ENCODE measurements at places on chromosomes 11 and 22.

DNA sequence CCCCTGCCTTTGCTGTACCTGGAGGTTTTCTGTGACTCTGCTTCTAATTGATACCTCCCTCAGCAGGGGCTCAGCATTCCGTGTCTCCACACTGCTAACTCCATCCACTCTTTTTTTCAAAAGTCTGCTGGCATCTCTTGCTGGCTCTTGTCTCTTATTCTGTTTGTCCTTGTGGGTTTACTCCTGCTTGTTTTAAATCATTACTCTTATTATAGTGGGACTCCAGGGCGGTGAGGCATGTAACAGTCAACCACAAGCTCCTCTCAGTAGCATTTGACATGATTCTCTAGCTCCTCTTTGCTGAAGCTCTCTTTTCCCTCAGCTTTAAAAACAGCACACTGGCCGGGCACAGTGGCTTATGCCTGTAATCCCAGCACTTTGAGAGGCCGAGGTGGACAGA is 260.2 kb upstream of the NARS2 start:
- no peak for DNase-seq

GRCh38 chr11:128914216-128915148 is 23.3 kb downstream of the KCNJ5 start:
- DNase-seq = no peak

- DNase-seq = no peak
Observed at GRCh38 chr22:32522237-32522636, 47.6 kb downstream of the FBXO7 start.

DNA sequence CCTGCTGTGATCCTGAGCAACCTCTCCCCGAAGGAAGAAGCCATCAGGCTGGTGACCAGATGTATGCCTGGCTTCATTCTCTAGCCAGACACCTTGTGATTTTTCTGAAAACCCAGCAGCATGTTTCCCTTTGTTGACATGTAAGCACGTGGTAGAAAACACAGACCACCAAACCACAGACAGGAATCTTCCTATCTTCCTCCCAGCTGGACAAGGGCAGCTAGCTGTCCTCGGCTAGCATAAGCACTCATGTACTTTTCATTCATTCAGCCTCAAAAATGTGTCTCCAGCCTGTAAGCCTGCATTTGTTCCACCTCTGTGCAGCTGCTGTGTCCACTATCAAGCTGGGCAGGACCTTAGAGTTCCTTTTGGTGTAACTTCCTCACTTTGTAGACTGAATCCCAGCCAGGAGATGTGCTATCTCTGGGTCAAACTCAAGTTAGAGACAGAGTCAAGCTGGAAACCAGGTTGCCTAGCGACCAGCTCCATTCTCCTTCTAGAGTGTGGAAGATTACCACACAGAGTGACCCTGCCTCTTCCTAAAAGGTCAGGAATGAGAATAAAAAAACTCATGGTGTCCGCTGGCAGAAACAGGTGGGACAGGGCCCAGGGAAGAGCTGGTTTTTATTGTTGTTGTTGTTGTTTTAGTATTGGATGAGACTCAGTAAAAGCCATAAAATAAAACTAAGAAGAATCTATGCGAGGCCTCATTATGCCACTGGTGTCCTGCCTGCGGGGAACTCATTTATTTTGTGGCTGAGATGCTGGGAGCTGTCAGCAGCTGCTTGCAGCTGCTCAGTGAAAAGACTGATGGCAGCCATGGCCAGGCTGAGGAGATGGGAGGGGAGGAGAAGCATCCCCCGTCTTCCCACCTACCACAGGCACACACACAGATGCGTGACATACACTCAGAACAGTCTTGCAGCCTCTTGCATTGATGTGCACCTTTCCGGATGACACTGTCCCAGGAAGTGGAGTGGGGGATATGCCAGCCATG is 7.4 kb upstream of the CLMP start:
- peak; percentile 53 for DNase-seq

DNA sequence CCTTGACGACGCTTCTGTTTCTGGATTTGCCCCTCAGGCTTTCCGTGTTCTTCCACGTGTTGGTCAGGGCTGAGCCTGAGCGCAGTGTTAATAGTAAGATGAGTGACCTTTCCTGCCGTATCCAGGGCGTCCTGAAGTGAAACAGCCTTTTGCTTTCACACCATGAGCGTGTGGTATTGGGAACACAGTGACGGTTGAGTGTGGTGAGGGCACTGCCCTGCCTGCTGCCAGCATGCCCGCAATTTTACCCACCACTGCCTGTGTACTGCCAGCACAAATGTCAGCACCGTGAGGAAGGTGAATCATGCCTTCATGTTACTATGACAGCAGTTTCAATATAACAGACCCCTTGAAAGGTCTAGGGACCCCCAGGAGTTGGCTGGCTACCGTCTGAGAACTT is 217.1 kb downstream of the TBC1D22A start:
- no peak for DNase-seq

GRCh38 chr11:20047769-20048154 is 112.5 kb downstream of the DBX1 start:
- no peak for DNase-seq

DNA sequence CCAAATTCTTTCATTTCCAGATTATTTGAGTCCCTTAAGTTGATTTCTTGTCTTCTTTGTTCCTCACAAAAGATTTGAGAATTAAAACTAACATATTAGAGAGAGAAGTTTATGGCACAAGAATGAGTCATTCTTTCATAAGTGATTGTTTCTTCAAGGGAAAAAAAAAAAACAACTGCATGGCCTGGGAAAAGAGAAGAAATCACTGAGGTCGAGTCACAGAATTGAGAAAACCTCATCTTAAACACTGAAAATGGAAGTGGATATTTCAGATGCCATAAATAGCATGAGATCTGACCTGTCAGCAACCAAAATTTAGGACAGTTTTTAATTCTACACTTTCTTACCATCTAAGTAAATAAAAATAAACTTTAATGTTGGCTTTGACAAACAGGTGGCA is 87.2 kb downstream of the CWF19L2 start:
- no peak for DNase-seq

- DNase-seq = peak; percentile 56
Observed at GRCh38 chr11:12200991-12201985, 90.9 kb downstream of the MICAL2 start.

DNA sequence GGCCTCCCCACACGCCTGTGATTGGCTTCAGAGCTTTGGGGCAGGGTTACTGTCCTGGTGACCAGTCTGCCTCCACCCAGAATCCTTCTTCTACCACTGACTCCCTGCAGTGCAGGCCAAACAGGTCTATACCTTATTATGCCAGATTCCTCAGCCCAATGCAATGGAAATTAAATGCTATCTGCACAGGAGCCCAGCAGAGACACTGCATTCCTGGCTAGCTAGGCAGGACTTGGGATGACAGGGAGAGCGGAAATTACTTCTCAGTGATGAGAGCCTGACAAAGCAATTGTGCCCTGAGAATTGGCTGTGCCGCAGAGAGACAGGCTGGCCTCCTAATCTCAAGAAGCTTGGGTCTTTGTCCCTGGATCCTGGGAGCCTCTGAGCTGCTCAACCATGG is 143.8 kb upstream of the NCAM1 start:
- DNase-seq = no peak

DNA sequence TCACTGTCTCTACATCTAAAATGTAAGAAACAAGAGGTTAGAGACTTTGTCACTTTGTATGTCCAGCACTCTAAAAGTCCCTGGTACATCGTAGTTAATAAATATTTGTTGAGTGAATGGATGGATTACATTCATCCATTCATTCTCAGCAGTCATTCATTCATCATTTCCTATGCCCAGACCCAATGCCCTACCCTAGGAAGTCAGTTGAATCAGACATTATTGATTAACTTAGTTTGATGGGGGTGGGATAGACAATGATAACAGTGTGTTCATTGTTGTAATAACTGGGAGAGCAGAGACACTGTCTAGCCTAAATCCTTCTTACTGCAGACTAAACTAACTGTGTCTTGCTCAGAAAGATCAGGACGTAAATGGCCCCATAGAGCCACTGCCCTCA is 1.2 kb upstream of the CENPM start:
- no peak for DNase-seq

- DNase-seq = no peak
Observed at GRCh38 chr11:35524780-35525179, 636 bp downstream of the PAMR1 start.

GRCh38 chr11:65928667-65929066 is 9.4 kb downstream of the DRAP1 start:
- DNase-seq = no peak

- DNase-seq = no peak
Observed at GRCh38 chr11:12013781-12014180, 5.4 kb upstream of the DKK3 start.

DNA sequence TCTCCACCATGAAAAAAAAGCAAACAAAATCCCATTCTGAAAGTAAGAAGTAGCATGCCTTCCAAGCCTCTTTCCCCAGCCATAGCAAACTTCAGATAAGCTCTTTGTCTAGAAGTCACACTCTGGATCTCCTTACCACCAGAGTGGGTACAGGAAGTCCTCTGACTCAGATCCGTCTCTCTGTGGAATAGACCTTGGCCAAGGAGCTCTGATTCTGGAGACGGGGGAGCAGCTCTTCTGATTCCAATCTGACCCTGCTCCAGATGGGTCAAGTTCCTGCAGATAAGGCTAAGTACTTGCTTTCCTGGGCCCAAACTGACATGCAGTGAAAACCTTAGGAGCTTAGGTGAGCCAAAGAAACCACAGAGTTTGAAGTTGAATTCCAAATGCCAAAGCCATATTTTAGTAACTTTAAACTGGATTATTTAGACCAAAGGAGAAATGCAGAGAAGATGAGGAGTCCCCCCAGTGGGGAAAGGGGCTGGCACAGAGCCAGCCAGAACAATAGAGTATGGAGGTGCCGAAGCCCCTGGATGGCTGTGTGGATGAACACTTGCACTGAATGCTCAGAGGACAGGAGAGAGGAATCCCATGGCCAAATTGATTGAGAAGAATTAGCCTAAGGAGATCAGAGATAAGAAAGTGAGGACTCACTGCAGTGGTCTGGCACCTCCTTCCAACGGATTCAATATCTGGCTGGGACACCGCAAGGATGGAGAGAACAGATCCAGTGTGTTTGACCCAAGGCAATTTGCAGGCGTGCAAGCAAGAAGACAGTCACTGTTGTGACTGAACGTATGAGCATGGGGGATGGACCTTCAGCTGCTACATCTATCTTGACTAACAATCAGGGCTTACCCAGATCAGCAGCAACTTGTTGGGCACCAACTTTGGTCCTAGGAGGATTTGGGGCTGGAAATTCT is 54.9 kb downstream of the ENDOD1 start:
- DNase-seq = no peak

DNA sequence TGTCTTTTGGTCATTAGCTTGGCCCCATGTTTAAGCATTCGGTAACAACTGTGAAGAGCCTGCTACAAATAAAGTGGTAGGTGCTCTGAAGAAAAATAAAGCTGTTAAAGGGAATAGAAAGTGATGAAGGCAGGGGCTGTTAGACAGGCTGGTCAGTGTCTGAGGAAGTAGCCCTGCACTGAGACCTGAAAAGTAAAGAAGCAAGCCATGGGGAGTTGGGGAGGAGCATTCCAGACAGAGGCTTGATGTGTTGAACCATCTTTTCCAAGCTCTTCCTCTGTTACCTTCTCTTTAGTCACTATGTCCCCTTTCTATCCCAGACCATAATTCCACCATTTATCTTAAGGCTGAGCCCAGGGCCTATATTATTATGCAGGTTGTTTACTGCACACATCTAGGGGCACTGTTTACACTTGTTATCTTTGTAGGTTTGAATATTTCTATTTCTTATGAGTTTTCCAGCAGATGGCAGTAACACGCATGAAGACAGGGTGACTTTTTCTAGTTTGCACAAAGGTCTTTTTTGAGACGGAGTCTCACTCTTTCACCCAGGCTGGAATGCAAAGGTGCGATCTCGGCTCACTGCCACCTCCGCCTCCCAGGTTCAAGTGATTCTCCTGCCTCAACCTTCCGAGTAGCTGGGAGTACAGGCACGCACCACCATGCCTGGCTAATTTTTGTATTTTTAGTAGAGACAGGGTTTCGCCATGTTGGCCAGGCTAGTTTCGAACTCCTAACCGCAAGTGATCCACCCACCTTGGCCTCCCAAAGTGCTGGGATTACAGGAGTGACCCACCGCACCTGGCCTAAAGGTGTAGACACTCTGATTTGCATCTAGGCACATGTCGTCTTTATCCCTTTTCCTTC is 23.0 kb downstream of the ZFTA start:
- DNase-seq = no peak

DNA sequence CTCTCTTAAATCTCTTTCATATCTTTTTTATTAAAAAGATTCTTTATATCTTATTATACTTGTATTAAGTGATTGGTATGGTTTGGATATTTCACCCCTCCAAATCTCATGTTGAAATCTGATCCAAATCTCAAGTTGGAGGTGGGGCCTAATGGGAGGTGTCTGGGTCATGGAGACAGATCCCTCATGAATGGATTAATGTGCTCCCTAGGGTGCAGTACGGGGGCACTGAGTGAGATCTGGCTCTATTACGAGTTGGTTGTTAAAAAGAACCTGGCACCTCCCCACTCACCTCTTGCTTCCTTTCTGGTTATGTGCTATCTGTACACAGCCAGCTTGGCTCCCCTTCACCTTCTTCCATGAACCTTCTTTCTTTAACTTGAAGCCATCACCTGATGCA is 149.6 kb downstream of the CWF19L2 start:
- DNase-seq = no peak

- no peak for DNase-seq
Observed at GRCh38 chr11:130088919-130089673, 19.4 kb downstream of the APLP2 start.

GRCh38 chr22:33427461-33427860 is 369.3 kb upstream of the SYN3 start:
- DNase-seq = no peak

DNA sequence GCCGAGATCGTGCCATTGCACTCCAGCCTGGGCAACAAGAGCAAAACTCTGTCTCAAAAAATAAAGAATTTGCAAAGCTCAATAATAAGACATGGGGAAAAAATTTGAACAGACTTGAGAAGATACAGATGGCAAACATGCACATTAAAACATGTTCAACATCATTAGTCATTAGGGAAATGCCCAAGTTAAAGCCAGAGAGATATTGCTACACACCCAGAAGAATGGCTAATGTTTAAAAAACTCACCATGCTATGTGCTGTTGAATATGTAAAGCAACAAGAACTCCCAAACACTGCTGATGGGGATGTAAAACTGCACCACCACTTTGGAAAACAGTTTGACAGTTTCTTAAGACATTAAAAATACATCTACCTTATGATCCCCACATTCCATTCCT is 12.6 kb downstream of the LRRC75B start:
- DNase-seq = no peak
